ENCODE measurements at places on chromosomes 7 and 10.

DNA sequence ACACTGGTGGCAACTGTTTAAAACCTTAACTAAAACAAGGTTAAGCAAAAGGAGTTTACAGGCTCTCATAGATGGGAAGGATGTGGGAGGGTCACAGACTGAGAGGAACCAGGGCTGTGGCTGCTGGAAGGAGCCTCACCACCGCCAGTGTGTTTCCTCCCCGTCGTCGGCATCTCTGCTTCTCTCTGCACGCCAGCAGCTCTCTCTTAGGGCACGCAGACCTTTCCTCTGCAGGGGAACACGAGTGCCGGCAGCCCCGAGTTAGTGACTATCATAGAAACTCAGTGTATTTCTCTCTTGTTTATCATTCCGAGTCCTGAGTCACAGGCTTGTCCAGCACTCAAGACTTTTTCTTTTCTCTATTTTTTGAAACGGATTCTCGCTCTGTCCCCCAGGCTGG is 8.1 kb upstream of the SH2D4B start:
- DNase-seq: peak; percentile 25

- no peak for DNase-seq
These were observed 6.5 kb downstream of the NACAD start for GRCh38 chr7:45082031-45082830.

DNA sequence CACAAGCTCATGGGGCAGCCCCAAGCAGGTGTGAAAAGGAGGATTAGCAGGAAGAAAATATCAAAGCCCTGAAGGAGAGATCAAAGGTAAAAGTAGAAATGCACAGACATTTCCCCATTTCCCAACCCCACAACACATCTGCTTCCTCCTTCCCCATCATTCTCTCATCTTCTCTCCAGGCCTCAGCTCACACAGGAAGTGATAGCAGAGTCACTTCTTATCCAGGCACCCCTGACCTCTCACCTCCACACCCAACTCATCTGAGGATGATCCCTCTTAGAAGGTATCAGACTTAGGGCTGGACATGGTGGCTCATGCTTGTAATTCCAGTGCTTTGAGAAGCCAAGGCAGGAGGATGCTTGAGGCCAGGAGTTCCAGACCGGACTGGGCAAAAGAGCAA is 18.2 kb upstream of the GJC3 start:
- DNase-seq: no peak

DNA sequence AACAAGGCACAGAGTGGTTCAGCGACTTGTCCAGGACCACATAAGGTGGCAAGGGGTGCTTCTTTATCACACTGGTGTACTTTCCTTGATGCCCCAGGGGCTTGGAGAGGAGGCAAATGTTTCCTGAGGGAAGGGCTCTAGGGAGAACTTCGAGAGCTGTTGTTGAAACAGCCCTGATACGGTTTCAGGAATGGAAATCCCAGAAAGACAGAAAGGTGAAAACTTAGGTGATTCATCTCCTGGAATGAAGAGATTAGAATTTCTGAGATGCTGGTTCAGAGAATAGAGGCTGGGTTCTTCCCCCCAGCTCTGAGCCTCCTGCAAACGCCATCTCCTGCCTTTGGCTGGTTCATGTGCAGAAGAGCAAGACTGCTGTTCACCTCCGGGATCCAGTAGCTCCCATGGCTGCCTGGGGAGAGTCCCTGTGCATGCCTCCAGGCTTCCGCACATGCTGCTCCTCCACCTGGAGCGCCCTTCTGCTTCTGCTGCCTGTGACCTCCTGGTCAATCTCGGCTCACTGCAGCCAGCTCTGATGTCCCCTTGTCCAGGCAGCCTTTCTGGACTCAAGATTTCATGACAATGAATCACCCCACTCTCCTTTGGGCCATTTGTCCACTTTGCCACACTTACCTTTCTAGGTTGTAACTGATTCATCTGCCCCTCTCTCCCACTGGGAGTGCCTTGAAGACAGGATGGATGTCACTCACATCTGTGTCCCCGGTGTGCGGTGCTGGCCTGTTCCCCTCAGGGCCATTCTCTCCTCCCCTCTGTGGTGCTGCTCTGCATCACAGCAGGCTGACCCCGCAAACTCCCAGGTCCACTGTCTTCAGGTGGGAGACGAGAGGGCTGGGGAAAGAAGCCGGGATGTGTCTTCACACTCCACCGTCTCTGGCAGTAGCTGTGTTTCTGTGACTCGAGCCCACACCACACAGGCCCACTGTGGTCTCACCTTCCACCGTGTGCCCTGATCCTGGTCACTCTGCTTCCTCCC is 3.6 kb upstream of the CDH23 start:
- DNase-seq: no peak

DNA sequence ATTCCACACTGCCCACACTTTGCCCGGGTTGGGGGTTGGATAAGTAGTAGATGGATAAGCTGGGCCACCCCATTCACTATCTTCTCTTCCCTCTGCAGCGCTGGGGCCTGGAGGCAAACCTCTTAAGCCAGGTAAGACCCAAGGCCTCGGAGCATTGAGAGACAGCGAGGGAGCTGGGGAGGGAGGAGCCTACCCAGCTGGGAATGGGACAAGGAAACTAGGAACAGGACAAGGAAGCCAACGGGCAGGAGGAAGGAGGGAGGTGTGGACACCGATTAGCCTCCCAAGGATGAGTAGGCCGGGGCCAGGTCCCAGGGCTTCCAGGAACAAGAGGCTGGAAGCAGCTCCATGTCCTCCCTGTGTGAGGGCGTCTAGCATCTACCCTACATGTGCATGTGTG is 9.6 kb downstream of the ELN start:
- no peak for DNase-seq

- DNase-seq: no peak
These were observed 27.3 kb upstream of the MACC1 start for GRCh38 chr7:20244334-20245120.

DNA sequence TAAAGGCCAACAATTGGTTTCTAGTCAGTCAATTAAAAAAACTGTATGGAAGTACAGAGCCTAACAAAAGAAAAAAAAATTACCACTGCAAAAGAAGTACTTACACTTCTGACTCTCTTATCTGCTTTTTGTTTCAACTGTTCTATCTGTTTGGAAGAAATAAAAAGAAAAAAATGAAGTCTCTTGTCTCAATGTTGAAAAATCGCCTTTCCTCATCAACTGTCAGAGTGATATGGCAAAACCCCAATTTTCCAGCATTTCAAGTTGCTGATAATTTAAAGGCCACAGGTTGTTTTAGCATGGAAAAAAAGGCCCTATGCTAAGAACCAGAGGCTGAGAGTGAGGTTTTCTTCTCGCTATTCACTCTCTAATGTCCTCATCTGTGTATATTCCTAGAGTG is 13.6 kb downstream of the ZDHHC6 start:
- no peak for DNase-seq

- no peak for DNase-seq
These were observed 188.9 kb downstream of the LRMDA start for GRCh38 chr10:75620356-75620755.

- DNase-seq: no peak
These were observed 91.6 kb upstream of the IKZF1 start for GRCh38 chr7:50212666-50213621.

DNA sequence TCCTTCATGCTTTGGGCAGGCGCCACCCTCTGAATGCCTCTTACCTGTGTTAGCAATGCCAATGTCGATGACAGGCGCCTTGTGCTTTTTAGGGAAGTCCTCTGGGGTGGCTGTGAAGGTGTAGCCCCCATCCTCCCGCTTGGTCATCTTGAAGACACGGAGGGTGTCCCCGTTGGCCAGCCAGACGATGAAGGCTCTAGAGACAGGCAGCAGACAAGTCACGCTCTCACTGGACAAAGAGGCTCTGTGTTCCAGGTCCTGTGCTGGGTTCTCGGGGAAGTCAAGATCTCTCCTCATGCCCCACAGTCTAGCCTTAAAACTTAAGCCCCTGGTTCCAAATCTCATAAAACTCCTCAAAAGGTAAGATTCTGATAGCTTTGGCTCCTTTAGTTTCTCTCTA is 5.1 kb downstream of the TBL2 start:
- no peak for DNase-seq

GRCh38 chr7:122550545-122550944 is 148.4 kb downstream of the RNF133 start:
- no peak for DNase-seq

- DNase-seq: no peak
These were observed 7.8 kb downstream of the ADRA2A start for GRCh38 chr10:111084366-111085255.

- DNase-seq: no peak
These were observed 24.3 kb upstream of the KCNIP2 start for GRCh38 chr10:101867931-101868330.

GRCh38 chr7:100567751-100568175 is 5.9 kb downstream of the SAP25 start:
- DNase-seq: no peak

DNA sequence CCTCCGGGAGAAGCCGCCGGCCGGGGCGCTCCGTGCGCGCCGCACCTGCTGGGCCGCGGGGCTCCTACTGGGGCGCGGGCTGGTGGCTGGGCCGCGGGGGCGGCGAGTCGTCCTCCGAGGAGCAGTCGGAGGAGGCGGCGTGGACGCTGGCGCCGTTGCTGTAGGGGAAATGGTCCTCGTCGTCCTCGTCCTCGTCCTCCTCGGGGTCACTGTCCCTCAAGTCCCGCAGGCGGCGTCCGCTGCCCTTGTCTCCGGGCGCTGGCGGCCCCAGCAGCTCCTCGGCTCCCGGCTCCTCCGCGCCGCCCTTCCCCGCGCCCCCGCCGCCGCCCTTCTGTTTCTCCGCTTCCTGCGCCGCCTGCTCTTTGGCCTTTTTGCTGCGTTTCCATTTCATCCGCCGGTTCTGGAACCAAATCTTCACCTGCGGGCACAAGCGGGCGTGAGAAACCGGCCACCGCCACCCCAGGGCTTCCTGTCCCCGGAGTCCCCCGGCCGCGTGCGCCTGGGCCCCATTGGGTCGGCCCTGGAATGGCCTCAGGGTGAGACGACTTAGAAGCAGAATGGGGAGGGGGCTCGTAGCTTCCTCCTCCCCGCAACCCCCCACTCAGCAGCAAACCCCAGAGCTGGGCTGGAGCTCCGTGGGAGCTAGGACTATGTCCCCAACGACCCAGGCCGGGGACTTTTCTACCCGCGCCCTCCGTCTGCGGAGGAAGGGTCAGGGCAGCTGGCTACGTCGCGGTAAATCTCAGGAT is 4.8 kb downstream of the MNX1 start:
- no peak for DNase-seq

GRCh38 chr7:90759710-90760109 is 163.6 kb downstream of the CDK14 start:
- no peak for DNase-seq

Data from stimulated activated CD8-positive, alpha-beta memory T cell treated with anti-CD3 and anti-CD28 coated beads, Interleukin-2, amount 100 ng/mL, for 1 hour (primary cell).